ENCODE measurements at places on chromosomes 3 and 15. TPM values are rescaled to one million over a fixed set of nuclear protein-coding genes. Genes with fewer than 3 reads are reported as not detected.

GRCh38 chr15:23503576-23503975 lies 56.5 kb upstream of the GOLGA6L2 start:
- no peak for DNase-seq

DNA sequence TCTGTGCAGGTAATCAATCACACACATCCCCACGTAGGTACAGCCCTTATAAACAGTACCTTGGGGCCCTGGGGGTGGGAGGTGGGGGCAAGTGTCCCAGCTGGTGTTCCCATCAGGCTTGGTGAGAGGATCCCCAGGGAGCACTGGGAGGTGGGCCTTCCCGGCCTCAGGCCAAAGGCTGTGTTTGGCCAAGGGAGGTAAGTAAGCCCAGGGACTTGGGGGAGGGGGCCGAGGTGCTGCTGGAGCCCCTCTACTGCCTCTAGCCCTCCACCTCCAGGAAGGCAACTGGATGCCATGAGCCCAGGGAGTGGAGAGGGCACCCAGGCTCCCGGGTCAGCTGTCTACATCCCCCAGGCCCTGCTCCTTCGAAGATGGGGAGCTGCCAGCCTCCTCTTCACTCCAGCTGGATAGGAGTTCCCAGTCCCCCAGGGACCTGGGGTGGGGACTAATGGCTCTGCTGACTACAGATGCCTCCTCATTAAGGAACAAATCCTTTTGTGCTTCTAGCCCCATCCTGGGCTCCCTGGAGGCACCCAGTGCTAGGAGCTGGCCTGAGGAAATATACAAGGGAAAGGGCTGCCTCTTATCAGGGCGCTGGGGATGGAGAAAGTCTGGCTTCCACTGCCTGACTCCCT lies 33.1 kb downstream of the RNU5B-1 start:
- DNase-seq, result no peak

DNA sequence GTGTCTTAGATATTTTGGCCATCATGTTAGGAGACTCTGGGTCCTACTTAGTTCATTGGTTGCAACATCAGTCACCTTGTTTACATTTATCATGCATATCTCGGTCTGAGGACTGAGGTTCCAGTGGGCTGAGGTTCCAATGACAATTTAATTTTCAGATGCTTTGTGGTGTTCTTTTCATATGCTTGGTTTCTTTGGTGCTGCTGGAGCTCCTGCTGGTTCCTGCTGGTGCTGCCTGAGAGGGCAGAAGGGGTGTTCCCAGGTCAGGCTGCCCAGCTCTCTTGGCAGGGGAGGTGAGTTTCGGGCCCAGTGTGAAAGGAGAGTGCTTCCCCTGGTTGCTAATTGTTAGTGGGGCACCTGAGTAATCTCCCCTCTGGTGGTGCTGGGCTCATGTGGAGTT lies 6.9 kb upstream of the KLHL40 start:
- no peak for DNase-seq

DNA sequence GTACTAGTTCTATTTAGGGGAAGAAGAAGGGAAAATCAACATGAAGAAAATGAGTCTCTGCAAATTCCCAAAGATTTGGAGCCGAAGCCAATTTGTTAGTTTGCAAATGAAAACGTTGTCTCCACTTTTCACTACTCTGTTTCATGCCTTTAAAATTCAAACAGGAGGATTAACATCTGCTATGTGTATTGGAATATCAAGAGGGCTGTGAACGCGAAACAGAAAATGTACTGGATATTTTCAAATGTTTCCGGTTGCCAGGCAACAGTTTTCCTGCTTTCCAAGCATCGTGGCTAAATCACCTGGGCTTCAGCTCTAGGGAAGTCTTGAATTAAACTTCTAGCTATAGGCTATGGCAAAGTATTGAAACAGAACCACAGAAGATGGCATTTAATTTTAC lies 172.8 kb downstream of the KCNMB2 start:
- peak; percentile 74 for DNase-seq

DNA sequence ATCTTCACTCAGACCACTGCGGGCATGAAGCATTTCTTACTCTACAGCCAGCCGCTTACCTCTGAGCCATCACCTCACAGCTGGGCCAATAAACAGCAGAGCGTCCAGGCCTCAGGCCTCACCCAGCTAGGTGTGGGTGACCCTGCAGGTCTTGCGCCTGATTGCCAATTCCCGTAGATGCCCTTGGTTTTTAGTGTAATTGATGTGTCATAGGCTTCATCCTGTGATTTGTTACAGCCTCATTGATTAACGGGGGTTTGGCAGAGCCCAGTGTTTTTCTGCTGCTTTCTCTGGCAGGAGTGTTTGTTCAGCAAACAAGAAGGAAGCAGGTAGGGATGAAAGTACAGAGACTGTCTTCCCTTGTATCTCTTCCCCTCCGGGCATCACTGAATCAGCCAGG lies 49.6 kb upstream of the BNIP2 start:
- no peak for DNase-seq

DNA sequence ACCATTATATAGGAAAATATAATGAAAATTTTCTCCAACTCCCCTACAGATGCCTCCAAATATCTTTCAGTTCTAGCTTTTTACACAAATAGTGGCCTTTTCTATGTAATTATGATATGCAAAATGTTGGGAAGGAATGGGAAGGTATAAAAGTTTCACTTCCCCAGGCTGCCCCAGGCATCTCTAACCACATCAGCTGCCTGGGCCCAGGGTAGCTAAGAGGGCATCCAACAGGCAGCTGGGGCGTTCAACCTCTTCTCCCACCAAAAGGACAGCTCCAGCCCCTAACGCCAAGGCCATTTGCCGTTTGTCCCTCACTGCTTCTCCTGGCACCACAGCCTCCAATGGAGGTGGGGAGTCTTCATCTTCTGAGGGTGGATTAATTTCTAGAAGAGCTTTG lies 188.1 kb upstream of the TSC22D2 start:
- no peak for DNase-seq

DNA sequence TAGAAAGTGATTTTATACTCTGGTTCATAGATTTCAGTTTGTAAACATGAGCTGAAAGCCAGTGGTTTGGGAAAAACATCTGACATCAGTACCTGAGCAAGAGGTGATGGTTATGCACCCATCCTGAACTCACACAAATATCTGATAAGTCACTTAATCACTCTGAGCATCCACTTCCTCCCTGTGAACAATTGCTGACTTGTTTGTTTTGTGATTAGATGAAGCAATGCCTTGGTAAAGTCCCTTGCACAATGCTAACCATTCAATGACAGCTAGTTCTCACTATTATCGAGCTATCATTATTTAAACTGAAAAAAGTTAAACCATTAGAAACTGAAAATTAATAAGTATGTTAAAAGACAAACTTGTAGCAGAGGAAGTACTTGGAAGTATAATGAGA lies 303.0 kb downstream of the PLOD2 start:
- DNase-seq, result no peak

DNA sequence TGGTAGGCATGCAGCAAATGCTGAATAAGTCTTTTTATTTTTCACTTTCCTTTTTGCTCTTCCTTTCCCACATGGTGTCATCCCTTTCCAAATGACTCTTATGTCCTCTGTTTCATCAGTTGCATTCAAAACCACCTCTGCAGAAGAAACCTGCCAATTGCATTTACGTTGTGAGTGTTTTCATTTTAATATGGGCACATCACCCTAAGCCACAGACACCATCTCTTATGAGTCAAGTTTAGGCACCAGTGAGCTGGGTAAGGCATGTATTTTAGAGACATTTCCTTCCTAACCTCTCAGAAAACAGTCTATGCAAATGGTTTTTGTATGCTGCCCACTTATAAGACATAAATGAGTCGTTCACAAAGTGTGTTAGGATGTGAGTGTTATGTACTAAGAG lies 223.3 kb upstream of the ADAMTS9 start:
- no peak for DNase-seq

- no peak for DNase-seq
Measured at GRCh38 chr3:11138371-11138770, 15.9 kb upstream of the HRH1 start.

GRCh38 chr3:23249961-23250360 lies 46.8 kb downstream of the UBE2E2 start:
- DNase-seq, result no peak

GRCh38 chr3:128806588-128806987 lies 72.8 kb upstream of the ACAD9 start:
- no peak for DNase-seq

- DNase-seq, result peak; percentile 3
Measured at GRCh38 chr3:149894205-149894604, 76.5 kb downstream of the PFN2 start.

GRCh38 chr15:69394556-69395282 lies 19.4 kb upstream of the KIF23 start:
- peak; percentile 54 for DNase-seq

GRCh38 chr3:120604784-120605183 lies 8.6 kb downstream of the NDUFB4 start:
- no peak for DNase-seq

- no peak for DNase-seq
Measured at GRCh38 chr3:67522081-67522480, 132.3 kb downstream of the SUCLG2 start.

DNA sequence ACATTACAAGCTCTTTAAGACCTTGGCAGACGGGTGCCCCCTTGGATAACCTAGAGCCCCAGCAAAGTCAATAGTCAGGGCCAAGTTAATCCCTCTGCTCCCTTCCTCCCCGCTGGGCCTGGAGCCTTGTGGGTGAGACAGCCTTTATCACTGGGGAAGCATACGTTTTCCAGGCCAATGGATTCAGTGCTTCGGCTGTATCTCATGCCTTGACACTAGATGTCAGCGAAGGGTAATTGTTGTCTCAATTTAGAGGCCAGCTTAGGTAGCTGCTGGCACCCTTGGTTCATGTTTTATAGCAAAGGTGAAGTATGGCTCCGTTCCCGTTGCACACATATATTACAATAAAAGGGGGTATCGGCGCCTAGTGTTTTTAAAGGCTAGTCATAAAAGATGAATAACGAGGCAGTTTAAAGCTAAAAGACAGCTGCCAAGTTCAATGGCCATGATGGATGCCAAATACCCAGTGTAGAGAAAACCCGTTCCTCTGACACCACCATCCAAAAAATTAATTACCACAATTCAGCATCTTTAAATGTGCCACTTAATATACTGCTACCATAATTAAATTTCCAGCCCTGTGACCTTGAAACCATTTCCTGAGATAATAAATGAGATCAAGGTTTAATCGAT lies 52.3 kb upstream of the BNIP2 start:
- peak; percentile 57 for DNase-seq

DNA sequence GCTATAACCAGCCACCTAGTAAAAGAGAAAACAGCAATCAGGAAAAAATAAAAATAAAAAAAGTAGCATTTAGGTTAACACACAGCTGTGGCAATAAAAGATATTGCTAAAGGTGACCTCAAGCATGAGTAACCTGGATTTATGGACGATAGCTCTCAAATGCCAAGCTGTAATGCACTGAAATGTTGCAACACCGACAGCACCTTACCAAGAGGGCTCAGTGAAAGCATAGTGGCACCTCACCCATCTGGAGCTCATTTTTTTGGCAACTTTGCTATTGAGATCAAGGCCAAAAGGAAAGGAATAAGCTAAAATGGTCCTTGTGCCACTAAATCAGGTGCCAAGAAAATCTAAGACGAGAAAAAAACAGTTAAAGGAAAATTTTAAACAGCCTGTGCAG lies 2.5 kb downstream of the HACD2 start:
- DNase-seq, result no peak

DNA sequence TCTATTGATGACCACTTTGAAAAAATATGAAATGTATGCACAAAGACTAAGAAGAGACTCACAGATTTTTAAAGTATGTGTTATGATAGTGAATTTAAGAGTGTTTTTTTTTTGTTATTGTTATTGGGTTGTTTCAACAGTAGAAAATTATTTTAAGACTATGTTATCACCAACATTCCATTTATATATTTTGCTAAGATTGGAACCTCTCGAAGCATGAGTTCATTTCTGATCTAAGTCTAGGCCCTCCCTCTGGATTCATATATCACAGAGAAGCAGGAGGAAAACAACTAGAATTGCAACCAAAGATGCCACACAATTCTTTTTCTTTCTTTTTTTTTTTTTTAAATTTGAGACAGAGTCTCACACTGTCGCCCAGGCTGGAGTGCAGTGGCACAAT lies 46.8 kb downstream of the ITGB5 start:
- no peak for DNase-seq

DNA sequence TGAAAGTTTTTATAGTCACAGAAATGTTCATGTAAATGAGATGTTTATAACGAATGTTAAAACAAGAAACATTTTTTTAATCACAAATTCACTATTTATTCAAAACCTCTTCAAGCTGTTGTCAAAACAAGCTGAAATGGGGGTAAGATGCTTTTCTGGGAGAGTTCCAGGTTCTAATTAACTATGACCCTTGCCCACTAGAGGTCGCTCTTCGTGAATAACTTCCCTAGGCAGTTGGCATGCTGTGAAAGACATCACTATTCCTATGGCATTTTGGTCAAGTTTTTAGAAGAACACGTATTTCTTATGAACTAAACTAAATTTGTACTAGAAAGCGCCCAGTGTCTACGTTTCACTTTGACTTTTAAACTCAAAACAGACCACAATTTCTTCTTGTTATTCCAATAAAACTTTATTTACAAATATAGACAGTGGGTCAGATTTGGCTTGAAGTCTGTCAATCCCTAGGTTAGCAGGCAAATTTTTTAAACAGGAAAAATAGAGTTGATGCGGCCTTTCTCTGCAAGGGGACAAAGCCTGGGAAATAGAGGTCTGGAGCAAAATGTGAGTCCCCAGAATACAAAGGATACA lies 62.8 kb upstream of the CMTM8 start:
- DNase-seq, result peak; percentile 51

GRCh38 chr3:154247806-154248415 lies 76.4 kb downstream of the DHX36 start:
- no peak for DNase-seq

MME gene
- total RNA-seq, result 51.7 TPM

GOLGA6L24 gene
- not detected for total RNA-seq

LNP1 gene
- total RNA-seq, result 11.2 TPM

IQCF5 gene
- total RNA-seq, result not detected

ATG7 gene
- total RNA-seq, result 68.7 TPM

SV2B gene
- total RNA-seq, result not detected

TTC23 gene
- 34.5 TPM for total RNA-seq

OCA2 gene
- total RNA-seq, result not detected

PRR20G gene
- not detected for total RNA-seq

NAA50 gene
- total RNA-seq, result 218 TPM

GOLGA8J gene
- not detected for total RNA-seq

C3orf49 gene
- not detected for total RNA-seq

AKAP13 gene
- 42.8 TPM for total RNA-seq
